Epithelial cell of prostate (primary cell): ENCODE measurements at places on chromosomes 5 and 9.

GRCh38 chr9:33878691-33879366, 61.9 kb downstream of the UBE2R2 start:
- no peak for DNase-seq

DNA sequence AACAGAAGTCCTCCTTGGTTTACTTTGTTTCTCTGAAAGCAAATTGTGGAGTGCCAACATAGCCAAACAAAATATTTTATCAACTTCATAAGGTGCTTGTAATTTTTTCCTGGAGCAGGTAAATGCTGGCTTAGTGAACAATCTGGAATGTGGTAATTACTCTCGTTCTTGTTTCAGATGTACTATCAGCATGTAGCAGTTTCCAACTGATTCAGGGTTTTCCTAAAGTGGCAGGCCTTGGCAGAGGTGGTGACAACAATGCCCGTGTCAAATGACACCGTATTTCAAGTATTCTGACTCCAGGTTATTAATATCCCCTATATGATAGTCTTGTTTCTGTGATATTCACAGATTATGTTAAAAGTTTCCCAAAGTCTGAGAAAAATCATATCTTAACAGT, 1.2 kb downstream of the C9orf72 start:
- no peak for DNase-seq

- DNase-seq: no peak
These were observed 1025.0 kb upstream of the CDH10 start for GRCh38 chr5:25669645-25670401.

DNA sequence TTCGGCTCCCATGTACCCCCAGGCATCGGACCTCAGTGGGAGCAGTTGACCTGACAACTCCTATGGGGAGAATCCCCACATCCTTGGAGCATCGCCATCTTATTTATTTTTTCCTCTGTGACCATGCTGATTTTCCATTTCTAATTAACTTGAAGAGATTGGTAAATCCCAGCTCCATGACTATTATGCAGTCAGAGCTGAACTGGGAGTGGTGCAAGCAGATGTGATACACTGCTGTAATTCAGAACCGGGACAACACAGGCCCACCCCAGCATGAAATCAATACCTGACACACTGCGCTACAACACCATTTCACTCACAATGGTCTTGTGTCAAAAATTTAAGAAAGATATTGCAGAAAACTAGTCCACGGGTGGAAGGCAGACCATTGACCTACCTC, 1.0 kb upstream of the TRPM3 start:
- DNase-seq: no peak
